ENCODE measurements at places on chromosomes 2 and 18.

- no peak for DNase-seq
Observed at GRCh38 chr18:49016648-49017539, 66.1 kb upstream of the SMAD7 start.

DNA sequence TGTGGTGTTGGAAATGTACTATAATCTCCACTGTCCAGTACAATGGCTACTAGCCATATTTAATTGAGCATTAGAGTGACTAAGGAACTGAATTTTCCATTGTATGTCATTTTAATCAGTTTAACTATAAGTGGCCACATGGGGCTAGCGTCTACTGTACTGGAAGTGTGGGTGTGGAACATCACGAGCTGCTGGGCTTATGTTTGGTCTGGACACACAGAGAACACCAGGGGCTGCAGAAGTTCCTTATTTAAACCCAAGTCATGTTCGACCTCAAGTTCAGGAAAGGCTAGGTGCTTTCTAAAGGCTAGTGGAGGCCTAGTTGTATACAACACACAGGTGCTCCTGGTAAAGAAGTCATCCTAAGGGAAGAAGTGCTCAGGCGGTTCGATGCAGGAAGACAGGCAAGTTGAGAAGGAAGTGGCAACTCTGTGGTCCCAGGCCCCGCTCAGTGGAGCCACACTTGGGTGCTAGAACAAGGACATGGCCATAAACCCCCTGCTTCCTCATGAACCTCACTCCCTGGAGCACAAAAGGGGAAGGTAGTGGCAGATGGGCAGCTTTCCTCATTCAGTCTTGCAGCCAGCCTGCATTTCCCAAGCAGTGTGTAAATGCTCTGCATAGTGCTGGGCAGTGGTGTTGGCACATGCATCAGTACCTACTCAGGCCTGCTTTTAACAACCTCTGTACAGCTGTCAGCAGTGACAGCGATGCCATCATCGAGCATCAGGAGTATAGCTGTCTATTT is 13.3 kb downstream of the LGALSL start:
- DNase-seq, result no peak

DNA sequence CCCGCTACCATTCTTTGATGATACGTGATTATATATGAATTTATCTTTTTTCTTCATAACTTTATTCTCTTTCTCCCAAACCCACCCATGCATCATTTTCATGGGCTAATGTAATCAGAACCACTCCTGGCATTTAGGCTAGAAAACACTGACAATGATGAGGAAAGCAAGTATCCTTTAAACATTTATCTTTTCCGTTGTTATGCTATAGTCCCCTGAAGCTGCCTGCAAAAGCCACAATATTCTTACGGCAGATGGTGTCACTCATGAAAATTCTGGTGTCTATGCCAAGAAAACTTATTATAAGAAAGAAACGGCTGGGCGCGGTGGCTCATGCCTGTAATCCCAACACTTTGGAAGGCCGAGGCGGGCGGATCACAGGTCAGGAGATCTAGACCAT is 221.8 kb upstream of the CTAGE1 start:
- no peak for DNase-seq

DNA sequence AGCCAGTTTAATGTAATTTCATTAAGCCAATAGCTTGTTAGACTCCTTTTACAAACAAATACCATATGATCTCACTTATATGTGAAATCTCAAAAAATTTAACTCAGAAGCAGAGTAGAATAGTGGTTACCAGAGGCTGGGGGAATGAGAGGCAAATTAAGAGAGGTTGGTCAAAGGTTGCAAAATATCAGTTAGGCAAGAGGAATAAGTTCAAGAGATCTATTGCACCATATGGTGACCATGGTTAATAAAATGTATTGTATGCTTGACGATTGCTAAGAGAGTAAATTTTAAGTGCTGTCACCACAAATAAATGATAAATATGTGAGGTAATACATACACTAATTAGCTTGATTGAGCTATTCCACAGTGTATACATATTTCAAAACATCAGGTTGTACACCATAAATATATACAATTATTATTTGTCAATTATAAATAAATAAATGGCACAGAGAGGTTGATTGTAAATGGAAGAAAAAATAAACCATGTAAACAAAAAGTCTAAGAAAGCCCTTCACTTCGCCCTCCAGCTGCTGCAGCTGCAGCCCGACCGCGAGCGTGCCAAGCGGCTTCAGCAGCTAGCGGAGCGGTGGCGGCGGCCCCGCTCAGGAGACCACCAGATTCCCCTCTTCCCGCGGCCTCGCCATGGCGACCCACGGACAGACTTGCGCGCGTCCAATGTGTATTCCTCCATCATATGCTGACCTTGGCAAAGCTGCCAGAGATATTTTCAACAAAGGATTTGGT is 23.0 kb upstream of the ACTR2 start:
- DNase-seq, result peak; percentile 5

DNA sequence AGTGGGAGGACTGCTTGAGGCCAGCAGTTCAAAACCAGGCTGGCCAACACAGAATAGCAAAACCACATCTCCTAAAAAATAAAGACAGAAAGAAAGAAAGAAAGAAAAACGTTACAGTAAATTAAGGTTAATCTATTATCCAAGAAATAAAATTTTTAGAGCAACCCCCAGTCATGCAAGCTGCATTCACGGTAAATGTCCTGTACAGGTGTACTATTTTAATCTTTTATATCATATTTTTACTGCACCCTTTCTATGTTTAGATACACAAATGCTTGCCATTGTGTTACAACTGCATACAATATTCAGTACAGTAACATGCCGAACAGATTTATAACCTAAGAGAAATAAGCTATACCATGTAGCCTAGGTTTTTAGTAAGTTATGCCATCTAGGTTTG is 6.0 kb downstream of the PDIA6 start:
- DNase-seq, result no peak

GRCh38 chr18:24300703-24301102 is 96.9 kb downstream of the OSBPL1A start:
- DNase-seq, result no peak
